Omental fat pad (tissue), 4 donors: ENCODE measurements at places on chromosomes 16 and 17.

- no peak for DNase-seq
Observed at GRCh38 chr17:82560252-82560642, 40.7 kb downstream of the FOXK2 start.

DNA sequence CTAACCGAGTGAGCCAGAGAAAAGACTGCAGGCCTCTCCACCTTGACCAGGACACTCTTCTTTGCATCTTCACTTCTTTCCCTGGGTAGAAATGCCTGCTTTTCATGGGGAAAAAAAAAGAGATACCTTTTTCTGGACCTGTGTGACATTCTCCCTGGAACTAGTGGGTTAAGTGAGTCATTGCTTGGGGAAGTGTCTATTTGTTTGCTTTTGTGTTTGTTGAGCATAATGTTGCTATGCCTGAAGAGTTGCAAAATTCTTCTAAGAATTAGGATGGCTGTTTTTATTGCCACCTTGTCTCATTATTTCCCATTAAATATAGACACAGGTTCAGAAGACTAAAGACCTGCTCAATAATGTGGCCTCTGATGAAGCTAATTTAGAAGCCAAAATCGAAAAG is 18.8 kb downstream of the CLUAP1 start:
- DNase-seq, result no peak

- no peak for DNase-seq
Observed at GRCh38 chr16:81590714-81591544, 146.3 kb downstream of the CMIP start.

DNA sequence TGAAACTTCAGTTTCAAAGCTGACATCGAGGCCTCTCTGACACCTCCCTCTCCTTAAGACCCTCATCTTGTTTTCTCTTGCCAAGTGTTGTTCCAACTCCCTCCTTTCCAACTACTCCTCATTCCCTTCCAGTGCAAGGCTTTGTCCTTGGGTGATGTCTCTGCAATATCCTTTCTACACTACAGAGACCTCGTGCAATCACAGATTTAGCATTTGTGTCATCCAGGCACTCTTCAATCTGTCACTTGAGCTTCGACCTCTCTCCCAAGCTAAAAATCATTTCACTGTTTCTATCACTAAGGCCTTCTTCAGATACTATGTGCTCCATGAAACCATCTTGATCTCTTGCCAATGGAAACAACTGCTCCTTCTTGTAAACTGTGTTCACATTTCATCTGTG is 31.6 kb downstream of the TEKT3 start:
- no peak for DNase-seq

DNA sequence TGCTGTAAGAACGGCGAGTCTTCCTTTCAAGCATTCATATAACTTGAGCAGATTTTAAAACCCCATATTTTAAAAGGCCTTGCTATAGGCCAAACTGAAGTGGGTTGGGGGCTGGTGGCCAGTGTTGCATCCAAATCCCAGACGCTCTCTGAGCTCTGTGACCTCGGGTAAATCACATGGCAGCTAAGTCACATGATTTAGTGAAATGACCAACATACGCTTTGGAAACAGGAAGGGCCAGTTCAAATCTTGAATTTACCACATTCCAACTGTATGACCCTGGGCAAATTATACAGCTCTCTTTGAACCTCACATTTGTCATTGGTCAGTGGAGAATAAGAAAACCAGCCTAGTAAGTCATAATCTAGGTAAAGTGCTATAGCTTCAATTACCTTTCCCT is 519.3 kb downstream of the HAPSTR1 start:
- no peak for DNase-seq

GRCh38 chr17:56801459-56802178 is 32.1 kb downstream of the C17orf67 start:
- DNase-seq, result no peak

GRCh38 chr17:41518031-41518430 is 659 bp downstream of the KRT15 start:
- no peak for DNase-seq
